ENCODE measurements at places on chromosomes 1 and 21.
A peak's percentile ranks its signal among the peaks of the same experiment; 100 is the strongest.

DNA sequence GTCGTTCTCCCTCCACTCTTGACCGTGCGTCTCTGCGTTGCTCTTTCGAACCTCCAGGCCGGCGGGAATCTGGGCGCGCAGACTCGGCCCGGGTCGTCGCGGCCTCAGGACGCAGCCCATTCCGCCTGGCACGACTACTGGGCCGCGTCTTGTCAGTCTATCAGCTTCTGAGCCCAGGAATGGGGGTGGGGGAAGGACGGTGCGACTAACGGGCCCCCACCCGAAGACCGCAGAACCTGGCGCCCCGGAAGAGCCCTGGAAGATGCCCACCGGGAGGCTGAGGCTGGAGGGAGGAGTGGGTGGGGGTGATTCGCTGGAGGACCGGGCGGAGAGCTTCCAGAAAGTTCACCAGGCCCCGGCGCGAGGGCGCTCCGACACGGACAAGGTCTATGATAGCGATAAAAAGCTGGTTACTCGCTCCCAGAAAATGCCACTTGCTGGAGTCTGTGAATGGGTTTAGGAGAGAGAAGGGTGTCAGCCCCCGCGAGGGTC is 1.7 kb upstream of the DMRTA2 start:
- no peak for DNase-seq

- no peak for DNase-seq
Measured at GRCh38 chr1:187921426-187921825, 1092.7 kb downstream of the PLA2G4A start.

DNA sequence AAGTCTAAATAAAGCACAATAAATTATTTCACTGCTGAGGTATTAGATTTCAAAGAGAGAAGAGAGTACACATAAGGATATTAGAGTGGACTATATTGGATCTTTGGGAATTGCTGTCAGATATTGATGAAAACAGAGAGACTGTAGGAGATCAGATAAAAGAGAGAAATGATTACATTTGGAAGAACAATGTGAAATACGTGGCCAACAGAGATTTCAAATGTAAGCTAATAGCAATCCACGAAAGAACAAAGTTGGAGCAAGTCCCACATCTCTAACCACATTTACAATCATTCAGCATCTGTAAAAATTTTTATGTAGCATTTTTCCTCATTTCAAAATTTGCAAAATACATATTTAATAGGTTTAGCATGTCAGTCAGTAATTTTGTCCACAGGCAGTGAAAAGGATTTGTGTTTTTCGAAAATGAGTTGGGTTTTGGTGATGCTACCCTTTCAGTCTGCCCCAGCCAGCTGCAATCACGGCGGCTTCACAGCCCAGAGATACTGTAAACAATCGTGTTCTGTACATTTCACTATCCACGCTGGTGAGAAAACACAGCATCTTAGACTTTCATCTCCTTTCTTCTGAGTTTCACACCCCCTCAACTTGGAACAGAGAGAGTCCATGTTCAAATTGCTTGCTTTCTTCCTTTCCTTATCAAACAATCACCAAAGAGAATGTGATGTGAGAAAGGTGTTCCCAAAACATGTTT is 209.1 kb upstream of the LYPLAL1 start:
- DNase-seq: no peak

DNA sequence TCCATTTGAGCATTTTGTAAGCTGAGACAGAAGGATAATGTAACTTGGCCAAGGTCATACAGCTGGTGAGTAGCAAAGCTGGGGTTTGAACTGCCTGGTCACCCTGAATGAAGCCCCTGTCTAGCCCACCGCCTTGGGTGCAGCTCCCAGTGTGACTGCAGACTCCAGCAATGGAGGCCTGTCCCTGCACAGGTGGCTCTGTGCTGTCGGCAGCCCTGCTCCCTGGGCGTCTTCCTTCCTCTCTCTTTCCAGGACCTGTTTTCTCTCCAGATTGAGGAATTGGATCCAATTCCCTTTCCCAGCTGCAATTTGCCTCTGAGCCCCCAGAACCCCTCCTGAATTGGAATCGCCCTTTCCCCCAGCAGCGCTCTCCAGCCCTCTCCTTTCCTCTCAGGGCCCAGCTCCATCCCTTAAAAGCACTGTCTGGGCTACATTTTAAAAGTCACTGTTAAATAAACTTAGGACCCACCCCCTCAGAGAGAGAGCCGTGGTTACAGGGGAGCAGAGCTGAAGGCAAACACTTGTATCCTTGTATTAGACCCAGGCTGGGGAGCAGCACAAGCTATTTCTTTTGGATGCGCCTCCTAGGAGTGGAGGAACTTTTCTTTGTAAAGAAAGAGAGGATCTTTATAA is 161.4 kb upstream of the LMO4 start:
- DNase-seq: no peak

DNA sequence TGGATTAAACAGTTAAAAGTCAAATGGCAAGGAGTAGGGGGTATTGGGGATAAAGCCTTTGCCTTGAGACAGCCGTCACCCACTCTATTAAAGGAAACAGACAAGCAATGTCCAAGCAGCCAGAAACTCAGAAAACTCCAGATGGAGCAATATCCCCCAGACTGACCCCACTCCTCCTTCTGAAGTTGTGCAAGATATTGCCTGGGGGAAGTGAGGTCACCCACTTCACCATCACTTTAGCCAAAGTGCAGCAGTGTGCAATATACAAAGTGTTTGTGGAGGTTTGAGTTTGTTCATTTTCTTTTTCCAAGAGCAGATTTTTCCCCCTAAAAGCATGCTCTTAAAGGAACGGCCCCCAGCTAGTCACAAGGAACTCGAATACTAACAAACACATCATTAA is 125.1 kb downstream of the ETS2 start:
- DNase-seq: no peak

GRCh38 chr1:181984006-181984405 is 77.5 kb downstream of the ZNF648 start:
- DNase-seq: no peak

GRCh38 chr1:2112280-2112701 is 62.1 kb downstream of the PRKCZ start:
- DNase-seq: no peak

DNA sequence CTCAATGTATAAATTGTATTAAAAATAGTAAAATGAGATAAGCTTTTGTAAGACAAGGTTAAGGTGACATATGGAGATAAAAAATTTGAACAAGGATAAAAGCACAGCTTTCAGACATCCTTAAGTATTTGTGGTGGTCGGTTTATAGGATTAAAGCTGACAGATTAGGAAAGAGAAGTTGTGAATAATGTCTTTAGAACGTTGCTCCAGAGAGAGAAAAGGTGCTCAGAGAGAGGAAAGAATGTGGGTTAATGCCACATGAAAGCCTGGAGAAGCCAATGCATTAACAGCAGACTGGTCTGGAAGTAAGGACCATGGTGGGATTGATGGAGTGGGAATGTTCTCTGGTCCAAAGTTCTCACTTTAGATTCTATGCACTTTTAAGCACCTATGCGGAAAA is 44.8 kb downstream of the ATP6V1G3 start:
- no peak for DNase-seq

- DNase-seq: no peak
Measured at GRCh38 chr1:212355230-212355969, 59.3 kb downstream of the PACC1 start.

DNA sequence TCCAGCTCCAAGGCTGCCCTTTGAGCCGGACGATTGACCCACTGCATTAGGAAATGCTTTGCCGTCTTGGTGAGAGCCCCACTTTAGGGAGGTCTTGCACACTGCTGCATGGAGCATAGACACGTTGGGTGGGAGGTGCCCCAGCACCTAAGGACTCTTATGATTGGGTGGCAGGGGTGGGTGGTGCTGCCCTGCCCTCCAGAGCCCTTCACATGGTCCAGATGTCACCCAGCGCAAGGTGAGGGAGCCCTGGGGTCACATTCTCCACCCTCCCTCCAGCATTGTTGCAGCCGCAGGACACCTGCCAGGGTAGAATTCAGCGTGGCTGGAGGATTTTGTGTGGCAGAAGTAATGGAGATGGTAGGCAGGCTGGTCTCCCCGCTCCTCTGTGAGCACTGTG is 137.4 kb upstream of the COL6A1 start:
- no peak for DNase-seq

- no peak for DNase-seq
Measured at GRCh38 chr1:196545222-196545621, 63.0 kb downstream of the KCNT2 start.

- no peak for DNase-seq
Measured at GRCh38 chr1:41192456-41193178, 49.5 kb downstream of the SCMH1 start.

- no peak for DNase-seq
Measured at GRCh38 chr1:6807782-6808181, 22.5 kb downstream of the CAMTA1 start.

- DNase-seq: peak; percentile 18
Measured at GRCh38 chr1:183734543-183735036, 70.3 kb upstream of the RGL1 start.

DNA sequence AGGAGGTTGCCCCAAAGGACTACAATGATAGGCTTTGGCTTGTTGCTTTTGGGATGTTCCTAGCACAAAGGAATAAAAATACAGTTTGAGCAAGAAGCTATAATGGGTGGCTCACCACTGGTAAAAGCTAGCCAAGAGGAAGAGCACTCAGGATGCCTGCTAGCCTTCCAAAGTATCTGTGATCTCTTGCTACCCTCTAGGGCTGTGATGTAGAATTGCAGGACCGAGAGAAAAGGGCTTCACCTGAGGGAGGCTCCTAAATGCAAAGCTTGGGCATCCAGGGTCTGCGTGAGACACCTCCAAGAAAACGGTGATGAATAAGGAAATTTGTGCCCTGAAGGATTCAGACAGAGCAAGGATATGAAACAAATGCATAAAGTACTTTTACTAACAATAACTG is 17.7 kb downstream of the IVL start:
- no peak for DNase-seq

DNA sequence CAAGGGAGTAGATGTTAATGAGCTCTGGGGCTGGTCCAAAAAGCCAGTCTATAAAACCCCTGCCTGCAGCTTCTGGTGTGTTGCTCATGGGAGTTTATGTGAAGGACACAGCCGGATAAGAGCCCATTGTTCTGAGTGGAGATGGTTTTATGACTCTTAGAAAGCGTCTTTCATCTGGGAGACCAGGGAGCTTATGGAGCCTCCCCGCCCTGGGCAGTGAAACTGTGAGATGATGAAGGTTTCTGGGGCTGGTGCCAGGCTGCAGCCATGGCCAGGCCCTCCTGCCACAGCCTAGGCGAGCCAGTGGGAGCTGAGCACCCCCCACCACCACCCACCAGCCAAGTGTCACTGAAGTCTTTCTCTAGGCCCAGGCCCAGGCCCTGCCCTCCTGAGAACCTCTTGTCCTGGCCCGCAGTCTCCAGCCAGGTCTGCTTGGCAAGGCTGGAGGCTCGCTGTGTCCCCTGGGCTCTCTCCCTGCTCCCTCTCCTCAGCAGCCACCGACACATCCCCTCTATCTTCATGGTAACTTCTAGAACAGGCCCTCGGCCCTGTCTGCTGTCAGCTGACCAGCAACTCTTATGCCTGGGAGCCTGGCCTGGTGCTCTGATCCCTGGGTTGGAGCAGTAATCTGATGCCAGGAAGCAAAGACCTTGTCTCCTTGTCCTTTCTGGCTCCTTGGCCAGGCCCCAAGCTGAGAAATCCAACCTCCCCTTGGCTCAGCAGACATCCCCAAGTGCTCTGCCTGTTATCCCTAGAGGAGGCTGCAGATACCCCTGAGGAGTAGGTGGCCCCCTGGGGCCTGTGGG is 7.6 kb upstream of the ARHGEF10L start:
- DNase-seq: no peak

DNA sequence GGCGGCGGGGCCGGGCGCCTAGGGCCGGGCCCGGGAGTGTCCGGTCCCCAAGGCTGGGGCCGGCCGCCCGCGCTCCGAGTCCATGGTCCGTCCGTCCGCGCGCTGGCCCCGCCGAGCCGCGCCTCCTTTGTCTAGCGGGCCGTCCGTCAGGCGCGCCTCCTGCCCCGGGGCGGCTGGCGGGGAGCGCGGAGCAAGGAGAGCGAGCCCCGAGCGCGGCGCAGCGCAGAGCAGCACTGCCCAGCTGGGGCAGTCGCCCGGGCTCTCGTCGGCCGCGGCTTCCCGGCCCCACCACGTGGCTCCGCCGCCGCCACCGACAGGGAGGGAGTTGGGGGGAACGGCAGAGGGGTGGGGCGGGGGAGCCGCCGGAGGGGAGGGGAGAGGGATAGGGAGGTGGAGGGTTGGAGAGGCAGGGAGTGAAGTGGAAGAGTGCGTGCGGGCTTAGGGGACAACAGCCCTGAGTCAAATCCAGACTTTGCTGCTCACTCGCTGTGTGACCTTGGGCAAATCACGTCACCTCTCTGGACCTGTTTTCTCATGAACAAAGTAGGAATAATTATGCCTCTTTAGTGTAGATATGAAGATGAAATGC is at the start of gene NKAIN1:
NKAIN1 (minus strand) TSS at position 235 of the 589 bp plus-strand sequence. CDS start 340 bp downstream, outside the sequence.
- DNase-seq: peak; percentile 64

- no peak for DNase-seq
Measured at GRCh38 chr1:176033474-176033873, 173.6 kb downstream of the COP1 start.

DNA sequence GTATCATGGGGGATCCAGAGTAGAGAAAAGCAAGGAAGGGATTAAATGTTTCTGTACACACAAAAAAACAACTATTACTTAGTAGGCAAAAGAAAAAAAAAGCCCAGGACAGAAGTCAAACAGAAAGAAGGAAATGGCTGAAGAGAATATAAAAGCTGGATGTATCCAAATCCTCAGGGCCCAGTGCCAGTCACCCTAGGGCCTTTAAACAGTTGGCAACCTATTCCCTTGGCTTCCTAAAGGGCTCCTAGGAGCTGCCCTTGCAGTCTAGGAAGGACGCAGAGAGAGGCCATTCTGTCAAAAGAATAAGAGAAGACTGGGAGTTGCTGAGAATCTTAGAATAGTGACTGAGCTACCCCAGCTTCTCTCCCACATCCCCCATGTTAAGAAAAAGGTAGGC is 5.0 kb downstream of the B4GALT3 start:
- DNase-seq: no peak

DNA sequence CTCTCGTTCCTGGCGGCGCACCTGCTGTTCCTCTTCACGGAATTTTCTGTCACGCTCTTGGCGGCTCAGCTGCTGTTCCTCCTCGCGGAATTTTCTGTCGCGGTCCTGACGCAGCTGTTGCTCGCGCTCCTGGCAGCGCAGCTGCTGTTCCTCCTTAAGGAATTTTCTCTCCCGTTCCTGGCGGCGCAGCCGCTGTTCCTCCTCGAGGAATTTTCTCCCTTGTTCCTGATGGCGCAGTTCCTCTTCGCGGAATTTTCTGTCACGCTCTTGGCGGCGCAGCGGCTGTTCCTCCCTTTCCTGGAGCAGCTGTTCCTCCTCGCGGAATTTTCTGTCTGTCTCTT is 6.4 kb downstream of the TCHH start:
- DNase-seq: no peak

- peak; percentile 37 for DNase-seq
Measured at GRCh38 chr1:75130865-75131564, 3.2 kb upstream of the LHX8 start.

DNA sequence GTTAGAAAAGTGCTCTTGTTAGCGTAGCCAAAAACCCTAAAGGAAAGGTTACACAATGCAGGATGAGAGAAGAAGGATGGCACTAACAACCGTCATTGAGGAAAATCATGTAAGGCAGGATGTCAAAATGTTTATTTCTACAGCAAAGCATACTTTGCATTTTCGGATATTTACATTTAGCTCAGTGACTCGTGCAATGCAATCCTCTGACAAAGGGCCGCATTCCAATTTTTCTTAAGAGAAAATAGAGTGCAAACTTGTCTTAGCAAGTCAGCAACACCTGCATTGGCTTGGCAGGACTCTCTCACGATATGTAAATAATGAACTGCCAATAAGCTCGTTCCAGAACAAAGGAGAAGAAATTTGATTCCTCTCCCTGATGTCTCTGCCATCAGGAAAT is 33.3 kb downstream of the TIAM1 start:
- no peak for DNase-seq

Data from neuronal stem cell (in vitro differentiated cells).